ENCODE measurements at places on chromosomes 2 and 18.

- no peak for DNase-seq
These were observed 268.7 kb upstream of the ATP5MC3 start for GRCh38 chr2:175450029-175450760.

DNA sequence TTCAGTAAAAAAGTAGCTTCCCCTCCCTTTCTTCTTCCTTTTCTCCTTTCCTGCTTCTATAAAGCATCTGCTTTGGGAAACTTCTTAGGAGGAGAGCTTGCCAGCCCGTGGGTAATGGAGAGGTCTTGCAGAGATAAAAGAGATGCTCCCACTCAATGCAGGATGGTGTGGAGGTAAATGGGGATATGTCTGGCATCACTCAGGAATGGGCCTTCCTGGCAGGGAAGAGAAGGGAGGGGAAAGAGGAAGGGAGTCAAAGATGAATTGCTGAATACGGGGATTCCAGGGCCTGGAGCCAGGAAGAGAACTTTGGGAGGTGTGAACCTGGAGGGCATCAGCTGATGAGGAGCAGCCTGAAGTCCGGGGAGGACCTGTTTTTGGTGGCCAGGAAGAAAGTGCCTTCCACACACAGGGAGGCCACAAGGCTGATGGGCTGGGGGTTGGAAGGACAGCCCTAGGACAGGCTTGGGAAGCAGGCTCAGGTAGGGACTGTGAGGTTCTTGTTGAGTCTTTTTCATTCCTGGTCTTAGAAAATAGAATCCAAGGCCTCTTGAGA is 25.2 kb downstream of the IL1B start:
- no peak for DNase-seq

GRCh38 chr2:98747888-98748287 is 17.0 kb upstream of the MGAT4A start:
- DNase-seq = no peak

GRCh38 chr2:144780983-144781382 is 261.1 kb upstream of the ZEB2 start:
- DNase-seq = no peak

- DNase-seq = no peak
These were observed 249.9 kb upstream of the SIX2 start for GRCh38 chr2:45259138-45259537.

GRCh38 chr2:126507425-126507911 is 148.5 kb upstream of the GYPC start:
- DNase-seq = no peak

GRCh38 chr2:234829074-234829455 is 122.8 kb upstream of the SH3BP4 start:
- DNase-seq = no peak

GRCh38 chr2:151051574-151052220 is 210.0 kb downstream of the RBM43 start:
- DNase-seq = no peak

DNA sequence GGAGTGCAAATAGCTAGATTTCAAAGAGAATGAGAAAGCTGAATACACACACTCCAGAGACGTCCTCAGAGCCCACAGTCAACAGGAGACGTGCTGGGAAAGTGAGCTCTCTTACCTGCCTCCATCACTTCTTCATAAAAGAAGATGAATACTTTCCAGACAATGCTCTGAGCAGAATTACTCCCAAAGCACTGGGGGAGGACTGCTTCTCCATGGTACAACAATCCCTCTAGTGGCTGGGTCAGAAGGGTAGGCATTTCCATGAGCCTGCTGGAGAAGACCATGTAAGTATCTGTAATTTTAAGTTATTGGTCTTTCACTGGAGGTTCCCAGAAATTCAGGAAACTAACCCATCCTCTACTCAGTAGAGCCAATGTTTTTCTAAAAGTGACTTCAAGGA is 190.3 kb downstream of the RBM43 start:
- DNase-seq = no peak

GRCh38 chr2:29174937-29175336 is 59.7 kb downstream of the CLIP4 start:
- no peak for DNase-seq

Data from activated effector memory CD4-positive, alpha-beta T cell treated with anti-CD3 and anti-CD28 coated beads, Interleukin-2, amount 50 U/mL, for 16 hours (primary cell).